SJCRH30 (cell line): ENCODE measurements at places on chromosomes 12 and 14.
A peak's percentile ranks its signal among the peaks of the same experiment; 100 is the strongest.

DNA sequence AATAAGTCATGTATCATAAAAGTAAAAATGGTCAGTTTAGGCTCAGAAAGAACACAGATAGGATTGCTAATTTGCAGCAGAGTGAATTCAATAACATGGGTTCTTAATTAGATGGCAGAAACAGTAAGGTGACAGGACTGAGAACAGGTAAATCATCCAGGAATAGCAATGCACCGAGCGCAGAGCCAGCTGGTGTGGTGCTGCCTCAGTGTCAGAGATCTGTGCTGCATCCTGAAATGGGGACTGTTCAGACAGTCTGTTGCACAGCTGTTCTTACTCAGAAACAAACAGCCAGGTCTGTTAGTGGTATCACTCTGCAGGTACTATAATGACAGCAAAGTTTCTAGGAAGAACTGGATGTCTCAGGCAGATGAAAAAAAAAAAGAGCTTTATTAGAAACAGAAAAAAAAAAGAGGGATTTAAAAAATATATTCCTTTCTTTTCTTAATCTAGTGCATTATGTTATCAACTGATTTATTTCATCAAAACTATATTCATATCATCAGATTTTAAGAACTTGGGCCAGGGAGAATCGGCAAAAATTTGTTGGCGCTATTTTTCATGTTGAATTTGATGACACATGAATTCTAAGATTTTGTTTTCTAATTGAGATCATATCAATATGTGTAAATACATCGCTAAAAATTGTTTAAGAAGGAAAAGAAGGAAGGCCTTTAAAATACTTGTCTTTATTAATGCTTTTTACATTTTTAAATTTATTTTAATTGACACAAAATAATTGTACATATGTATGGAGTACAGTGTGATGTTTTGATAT is 501.8 kb downstream of the PRKD1 start:
- DNase-seq: no peak

DNA sequence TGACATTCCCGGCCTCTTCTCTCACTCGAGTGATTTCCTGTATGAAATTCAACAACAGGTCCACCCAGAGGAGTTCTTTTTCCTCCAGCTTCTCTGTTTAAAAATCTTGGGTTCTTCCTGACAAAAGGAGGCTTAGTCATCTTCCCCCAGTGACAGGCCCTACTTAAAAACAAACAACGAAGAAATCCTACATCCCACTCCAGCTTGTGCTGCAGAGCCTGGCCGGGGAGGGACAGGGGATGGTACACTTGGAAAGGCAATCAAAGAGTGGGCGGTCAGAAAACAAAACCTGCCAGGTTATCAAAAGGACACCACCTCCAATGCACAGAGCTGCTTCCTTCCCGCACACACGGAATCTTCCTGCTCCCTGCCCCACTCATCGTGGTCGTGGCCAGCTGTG is 101.3 kb downstream of the CACNA1C start:
- no peak for DNase-seq

DNA sequence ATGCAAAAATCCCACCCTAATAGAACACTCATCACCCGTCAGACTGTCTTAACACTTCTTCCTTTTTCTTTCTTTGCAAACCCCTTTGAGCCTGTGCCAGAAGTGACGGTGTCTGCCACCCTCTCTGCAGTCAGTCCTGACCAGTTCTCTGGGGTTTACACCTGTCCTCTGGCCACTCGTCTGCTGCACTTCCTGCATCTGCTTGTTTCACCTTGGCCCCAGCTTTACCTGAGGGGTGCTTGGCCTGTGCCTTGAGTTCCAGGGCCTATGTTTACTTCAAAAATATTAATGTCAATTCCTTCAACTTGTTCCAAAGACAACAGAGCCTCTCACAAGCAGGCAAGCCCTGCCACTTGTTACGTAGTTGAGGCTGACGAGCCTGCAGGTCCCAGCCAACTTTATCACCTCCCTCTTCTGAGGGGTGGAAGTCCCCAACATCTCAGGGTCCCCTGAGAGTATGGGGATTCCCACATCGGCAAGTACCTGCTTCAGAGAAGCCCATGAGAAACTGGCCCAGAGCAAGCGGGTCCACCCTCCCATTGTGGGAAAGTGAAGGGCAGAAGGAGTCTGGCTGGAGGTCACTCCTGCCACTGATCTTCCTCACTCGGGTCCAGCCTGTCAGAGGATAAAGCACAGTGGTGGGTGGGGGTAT is 205.4 kb downstream of the DAD1 start:
- DNase-seq: no peak

DNA sequence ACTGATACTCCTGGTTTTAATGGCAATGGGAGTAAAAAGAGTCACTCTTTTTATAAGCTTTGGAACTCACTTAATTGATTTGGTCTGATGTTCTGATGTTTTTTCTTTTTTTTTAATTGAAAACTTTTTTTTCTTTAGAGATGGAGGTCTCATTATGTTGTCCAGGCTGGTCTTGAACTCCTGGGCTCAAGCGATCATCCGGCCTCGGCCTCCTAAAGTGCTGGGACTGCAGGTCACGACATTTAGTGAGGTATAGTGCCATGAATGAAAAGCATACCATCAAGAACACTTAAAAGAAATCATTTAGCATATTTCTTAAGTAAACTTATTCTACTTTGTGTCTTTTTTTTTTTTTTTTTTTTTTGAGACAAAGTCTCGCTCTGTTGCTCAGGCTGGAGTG is 12.7 kb upstream of the EID3 start:
- no peak for DNase-seq

- no peak for DNase-seq
Observed at GRCh38 chr14:104776481-104776880, 19.1 kb downstream of the AKT1 start.

- DNase-seq: no peak
Observed at GRCh38 chr12:52631264-52631663, 12.9 kb upstream of the KRT73 start.

DNA sequence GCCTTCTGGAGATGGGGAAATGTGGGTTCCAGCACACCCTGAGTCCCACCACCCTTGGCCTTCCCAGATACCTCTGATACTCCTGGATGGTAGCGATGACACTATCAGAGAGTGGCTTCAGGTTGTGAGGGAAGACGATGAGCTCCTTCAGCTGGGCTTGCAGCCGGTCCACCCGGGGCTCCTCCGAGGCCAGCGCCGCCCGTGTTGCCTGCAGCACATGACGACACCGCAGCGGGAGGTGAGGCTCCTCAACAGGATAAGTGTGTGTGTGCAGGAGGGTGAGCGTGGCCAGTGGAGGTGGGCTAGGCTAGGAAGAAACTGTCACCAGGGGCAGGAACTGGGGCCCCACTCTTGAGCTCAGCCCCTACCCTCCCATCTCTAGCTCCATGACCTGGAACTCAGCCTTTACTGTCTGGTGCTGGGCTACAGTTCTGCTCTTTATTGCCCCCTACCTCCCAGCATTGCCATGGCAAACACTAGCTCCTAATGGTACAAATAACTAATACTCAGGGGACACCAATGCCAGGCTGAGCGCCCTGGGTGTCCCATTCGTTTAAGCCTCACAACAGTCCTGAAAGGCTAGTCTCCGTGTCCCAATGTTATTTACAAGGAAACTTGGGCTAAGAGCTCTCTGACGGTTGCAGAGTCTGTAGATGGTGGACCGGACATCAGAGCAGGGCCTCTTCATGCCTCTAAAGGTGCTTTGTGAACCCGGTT is 64.1 kb downstream of the SYNE3 start:
- DNase-seq: peak; percentile 39

GRCh38 chr14:71591929-71592328 is 340.3 kb upstream of the RGS6 start:
- DNase-seq: peak; percentile 55

- DNase-seq: no peak
Observed at GRCh38 chr14:85618978-85619377, 89.0 kb downstream of the FLRT2 start.

- no peak for DNase-seq
Observed at GRCh38 chr12:47302111-47302671, 222.4 kb upstream of the AMIGO2 start.
